Activated CD4-positive, alpha-beta T cell treated with anti-CD3 and anti-CD28 coated beads, Interleukin-2, amount 50 U/mL, for 4 hours (primary cell): ENCODE measurements at places on chromosomes 2 and 18.

DNA sequence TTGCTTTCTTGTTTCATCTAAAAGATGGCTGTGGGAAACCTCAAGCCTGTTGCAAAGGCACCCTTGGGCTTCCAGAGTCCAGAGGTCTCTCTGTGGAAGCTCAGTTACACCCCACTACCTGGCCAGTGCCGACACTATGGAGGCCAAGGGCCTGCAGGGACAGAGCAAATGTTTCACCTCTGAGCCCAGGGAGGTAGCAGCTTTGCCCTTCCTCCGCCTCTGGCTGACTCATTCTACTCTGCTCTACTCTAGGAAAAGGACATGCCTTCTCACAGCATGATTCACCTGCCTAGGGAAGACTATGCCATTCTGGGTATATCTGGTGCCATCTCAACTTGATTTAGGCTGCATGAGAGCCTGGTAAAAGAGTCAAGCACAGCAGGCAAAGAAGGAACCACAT lies 12.2 kb downstream of the MYOM1 start:
- DNase-seq, result no peak

DNA sequence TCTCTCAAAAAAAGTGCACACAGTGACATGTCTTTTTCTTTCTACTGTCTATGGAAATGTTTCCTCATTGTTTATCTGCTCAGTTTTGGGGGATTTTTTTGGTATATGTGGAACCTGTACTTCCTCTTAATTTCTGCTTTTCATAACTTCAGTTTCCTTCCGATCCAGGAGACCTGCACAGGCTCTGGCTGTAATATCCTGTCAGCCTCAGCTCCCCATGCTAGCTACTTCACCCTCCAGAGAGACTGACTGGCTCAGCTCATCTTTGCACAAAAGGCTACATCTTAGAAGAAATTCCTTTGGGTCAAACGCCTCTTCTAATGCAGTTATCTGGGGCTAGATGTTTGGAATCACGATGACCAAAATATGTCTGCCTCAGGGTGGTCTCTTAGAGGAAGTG lies 378.4 kb downstream of the RND3 start:
- no peak for DNase-seq

GRCh38 chr2:163595028-163595427 lies 140.8 kb downstream of the FIGN start:
- no peak for DNase-seq

DNA sequence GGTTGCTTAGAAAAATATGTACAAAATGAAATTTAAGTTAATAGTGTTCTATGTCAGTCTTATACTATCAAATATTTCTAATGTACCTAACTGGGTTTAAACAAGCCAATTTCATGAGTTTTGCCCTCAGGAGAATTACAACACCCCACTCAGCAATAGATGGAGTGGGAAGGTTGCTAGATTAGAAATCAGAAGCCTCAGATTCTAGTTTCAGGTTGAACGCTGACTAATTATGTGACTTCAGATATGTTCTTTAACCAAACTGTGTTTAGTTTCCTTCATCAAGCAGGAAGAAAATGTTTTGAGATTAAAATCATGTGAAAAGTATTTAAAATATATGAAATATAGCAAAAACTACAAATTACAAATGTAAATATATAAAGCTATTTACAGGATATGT lies 133.8 kb upstream of the KCNH7 start:
- DNase-seq, result no peak

DNA sequence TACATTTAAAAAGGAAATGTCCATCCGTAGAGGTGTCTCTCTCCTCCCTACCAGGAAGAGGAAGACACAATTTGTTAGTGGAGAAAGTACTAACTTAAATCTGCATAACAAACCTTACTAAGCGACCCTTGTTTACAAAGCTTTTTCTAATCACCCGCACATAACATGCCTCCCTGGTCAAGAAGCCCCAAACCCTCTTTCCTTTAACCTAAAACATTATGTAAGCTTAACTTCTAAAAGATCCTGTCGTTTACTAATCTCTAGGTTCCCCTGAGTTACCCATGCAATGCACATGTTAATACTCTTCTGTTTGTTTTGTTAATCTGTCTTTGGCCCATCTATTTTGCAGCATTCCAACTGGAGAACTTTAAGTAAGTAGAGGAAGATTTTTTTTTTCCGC lies 630.3 kb upstream of the NRXN1 start:
- no peak for DNase-seq

DNA sequence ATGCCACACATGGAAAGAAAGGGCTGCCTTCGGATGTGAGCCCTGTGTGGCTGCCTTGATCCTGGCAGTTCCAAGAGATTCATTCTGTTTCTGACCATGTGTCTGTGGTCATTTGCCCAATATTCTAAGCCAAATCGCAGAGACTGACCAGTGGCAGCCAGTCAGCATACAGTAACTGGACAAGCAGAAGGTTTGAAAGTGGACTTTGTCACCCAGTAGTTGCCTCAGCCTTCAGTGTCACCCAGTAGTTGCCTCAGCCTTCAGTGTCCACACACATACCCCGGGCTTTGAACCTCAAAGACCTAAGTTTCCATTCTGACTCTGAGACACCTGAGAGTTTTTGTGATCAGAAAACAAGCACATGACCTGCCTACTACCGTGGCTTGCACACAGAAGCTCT lies 5.0 kb downstream of the RFX8 start:
- DNase-seq, result no peak

DNA sequence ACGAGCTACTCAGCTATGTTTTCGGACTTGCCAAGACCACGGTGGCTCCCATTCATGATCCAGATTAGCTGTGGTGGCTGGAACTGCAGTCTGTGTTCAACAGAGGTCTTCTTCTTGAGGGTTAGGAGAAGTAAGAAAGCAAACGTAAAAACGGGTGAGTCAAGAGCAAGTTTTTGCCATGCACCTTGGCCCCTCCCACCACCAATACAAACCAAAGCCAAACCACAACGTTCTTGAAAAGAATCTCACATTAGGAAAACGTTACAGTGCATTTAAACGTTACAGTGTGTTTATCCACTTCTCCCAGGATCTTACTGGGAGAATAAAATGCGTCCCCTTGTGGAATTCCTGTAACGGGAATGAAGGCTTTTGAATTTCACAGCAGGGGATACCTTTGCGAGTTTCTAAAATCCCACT lies 725 bp downstream of the FBXO48 start:
- DNase-seq, result peak; percentile 62
